Stimulated activated CD4-positive, alpha-beta T cell treated with anti-CD3 and anti-CD28 coated beads, Interleukin-2, amount 100 ng/mL, for 4 hours (primary cell): ENCODE measurements at places on chromosomes 7 and 10.

DNA sequence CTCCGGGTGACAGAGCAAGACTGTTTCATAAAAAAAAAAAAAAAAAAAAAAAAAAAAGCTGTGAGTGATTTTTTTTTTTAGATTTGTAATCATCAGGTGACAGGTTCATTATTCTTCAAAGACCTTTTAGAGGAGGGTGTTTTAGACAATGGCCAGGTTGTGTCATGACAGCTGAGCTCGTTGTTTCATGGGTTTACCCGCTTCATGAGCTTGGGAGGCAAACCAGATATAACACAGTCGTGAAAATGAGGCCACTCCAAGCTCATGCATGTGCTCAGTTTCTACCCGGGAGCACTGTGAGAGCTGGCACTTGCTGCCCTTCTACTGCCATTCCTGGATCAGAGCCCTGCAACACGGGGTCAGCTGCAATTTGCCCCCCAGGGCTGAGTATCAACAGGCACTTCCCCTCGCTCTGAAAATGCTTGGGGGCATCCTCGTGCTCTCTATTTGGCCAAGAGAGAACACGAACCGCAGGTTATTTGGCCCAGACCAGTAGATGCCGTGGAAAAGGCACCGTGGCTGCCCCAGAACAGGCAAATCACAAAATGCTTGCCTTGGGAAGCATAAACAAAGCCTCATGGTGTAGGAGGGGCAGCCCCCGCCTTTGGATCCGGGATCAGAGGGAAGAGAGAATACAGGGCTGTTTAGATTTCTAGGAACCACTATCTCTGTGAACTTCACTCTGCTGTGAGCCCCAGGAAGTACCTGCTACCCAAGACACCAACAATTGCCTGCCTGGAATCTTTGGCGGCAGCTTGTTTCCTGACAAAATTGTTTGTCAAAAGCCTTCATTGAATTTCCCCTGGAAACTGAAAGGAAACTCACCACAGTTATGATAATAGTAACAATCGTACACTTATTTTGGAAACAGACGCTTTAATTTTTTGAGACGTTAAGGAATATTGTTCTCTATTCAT is 371.0 kb downstream of the FRMD4A start:
- DNase-seq, result no peak

GRCh38 chr10:49001870-49002672 is 62.4 kb upstream of the LRRC18 start:
- no peak for DNase-seq

DNA sequence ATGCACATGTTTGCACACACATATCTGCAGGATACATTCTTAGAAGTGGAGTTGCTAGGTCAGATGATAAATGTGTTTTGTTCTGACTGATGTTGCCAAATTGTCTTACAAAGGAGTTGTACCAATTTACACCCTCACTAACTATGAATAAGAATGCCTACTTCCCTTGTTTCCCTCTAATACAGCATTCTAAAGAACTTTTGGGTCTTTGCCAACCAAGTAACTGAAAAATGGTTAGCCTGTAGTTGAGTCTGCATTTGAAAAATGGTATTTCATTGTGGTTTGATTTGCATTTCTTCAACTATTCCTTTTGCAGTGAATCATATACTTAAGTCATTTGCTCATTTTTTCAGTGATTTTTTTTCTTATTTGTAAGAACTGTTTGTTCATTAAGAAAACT is 48.4 kb downstream of the TMEM26 start:
- no peak for DNase-seq

DNA sequence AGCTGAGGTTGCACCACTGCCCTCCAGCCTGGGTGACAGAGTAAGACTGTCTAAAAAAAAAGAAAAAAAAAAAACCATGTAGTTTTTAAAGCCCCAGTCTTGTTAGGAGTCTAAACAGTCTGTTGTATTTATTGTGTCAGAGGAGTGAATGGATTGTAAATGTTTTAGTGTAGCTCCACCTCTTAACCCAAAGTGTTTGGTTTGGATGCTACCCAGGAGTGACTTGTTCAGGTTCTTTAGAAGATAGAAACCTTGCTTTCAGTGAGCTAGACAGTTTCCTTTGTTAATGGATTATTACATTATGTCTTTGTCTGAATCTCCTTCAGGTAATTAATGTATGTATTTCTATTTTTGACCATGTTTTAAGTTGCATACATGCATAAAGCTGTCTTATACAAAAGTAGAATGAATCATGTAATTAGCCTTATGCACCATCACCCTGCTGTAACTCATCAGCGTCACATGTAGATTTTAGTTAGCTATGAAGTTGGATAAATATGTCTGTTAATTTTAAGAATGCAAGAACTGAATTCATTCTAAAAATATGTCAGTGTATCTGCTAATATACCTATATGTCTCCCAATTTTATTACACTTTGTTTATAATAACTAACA is 97.7 kb downstream of the TAF3 start:
- DNase-seq, result no peak

DNA sequence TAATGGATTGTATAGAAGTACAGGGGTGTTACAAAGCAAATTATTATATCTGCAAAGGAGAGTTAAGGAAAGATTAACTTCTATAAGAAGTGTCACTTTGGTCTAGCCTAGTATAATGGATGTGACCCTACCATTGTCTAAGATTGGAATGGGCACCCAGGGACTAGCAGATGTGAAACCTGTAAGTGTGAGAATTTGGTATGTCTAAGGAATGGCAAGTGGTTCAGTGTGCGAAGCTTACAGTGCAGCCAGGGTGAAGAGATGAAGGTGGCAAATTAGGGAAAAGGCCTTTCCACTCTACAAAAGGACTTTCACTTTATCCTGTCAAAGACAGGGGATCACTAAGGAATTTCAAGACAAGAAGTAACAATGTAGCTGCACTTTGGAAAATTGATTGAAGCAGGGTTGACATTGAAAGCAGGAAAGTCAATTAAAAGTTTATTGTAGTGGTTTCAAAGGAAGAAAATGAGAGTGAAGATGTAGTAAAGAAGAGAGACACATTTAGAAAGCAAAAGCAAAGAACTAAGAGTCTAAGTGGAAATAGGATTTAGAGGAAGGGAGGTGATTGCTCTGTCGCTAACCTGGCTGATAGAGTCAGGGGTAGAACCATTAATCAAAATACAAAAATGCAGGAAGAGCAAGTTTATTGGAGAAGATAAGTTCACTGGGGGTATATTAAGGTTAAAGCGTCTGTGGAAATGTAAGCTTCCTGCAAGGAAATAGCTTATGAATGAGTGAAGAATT is 47.4 kb downstream of the KCND2 start:
- DNase-seq, result no peak

DNA sequence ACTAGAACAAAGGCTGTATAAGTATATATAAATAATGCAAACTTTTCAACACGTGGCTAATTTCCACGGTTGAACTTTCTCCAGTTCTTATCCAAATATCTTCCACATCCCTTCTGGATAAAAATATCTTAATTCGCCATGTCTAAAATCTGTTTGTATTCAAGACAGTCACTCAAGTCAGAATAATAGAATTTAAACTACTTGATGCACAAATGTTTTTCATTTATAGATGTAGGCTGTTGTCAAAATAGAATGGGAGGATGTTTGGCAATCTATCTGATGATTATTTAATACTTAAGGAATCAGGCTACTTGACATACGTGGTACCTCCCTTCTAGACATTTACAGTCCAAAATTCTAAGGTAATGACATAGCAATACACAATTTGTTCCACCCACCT is 204.3 kb downstream of the TWIST1 start:
- no peak for DNase-seq

DNA sequence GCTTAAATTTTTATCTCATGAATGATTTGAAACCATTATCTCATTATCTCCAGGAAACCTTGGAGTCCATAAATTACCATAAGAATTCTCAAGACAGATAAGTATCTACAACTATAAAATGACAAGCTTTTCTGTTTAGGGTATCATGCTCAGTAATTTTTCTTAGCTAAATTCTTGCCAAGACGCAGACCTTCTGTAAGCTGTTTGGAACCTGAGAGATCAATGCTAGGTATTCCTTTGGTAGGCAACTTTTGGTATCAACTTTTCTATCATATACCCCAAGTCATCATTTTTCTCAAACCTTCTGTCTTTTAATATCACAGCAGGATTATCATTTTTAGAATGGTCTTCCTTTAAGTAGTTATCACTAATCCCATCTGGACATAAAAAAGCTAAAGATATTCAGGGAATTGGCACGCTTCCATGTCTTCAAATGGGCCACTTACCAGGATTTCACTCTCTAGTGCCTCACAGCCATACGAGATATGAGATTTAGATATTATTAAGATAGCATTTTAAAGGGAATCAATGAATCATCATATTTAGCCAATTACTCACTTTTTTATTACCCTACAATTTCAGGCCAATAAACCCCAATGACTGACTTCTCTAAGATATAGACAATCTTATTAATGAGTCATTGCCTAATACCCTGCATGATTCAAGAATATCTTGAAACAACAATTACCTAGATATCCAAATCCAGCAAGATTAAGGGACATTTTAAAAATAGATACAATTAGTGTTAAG is 544.1 kb downstream of the HTR7 start:
- no peak for DNase-seq

DNA sequence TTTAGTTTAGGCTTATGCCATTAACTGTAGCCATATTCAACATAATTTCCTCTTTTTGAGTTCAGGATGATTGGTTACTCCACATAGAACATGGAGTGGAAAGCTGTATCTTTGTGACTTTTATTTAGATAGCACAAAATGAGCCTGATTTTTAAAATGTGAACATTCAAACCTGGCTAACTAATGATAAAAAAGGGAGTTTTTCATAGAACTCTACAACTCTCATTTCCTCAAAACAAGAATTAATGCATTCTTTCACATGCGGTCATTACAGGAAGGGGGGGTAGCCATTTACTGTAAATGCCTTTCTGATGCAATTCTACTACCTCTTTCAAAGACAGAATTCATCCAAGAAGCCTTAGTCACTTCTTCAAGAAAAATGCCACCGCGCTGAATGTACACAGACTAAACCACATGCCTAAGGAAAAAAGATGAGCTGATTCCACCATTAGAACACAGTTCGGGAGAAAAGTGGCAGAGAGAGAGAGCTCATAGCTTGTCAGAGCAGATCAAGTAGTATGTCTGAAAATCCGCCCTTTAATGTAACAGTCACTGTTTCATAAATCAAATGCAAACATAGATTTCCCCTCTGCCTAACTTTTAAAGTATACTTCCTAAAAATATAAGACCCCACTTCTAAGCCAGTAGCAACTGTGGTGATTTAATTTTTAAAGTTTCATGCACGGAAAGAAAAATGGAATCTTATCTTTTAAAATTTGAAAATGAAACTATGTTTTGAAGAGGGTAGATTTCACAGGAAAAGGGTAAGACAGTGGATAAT is 226.4 kb upstream of the KLF14 start:
- peak; percentile 64 for DNase-seq

GRCh38 chr10:13945390-13946208 is 358.8 kb downstream of the PRPF18 start:
- no peak for DNase-seq
